ENCODE measurements at places on chromosomes 3 and 15.
A peak's percentile ranks its signal among the peaks of the same experiment; 100 is the strongest.

GRCh38 chr3:144273601-144274000 is 302.0 kb downstream of the DIPK2A start:
- no peak for DNase-seq

GRCh38 chr3:100254168-100254777 is 6.5 kb upstream of the TBC1D23 start:
- peak; percentile 48 for DNase-seq

GRCh38 chr3:159872374-159873109 is 116.1 kb upstream of the IL12A start:
- DNase-seq, result no peak

- no peak for DNase-seq
Observed at GRCh38 chr15:67508407-67508806, 12.5 kb upstream of the C15orf61 start.

DNA sequence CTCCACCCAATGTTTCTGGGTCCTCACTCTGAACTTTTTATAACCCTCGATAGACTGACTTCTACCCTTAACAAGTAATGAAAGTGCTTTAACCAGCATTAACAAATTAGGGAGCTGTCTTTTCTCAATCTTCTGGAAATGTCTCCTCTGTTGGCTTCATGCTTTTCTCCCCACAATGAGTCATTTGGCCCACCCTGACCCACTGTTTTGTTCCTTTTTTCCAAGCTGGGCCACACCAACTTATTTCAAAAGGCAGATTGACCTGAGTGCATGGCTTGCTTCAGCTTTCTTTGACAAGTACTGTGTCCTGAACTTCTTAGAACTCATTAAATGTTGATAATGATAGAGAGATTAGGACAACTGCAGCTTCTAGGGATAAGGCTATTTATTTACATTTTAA is 199.6 kb upstream of the SEMA6D start:
- no peak for DNase-seq

DNA sequence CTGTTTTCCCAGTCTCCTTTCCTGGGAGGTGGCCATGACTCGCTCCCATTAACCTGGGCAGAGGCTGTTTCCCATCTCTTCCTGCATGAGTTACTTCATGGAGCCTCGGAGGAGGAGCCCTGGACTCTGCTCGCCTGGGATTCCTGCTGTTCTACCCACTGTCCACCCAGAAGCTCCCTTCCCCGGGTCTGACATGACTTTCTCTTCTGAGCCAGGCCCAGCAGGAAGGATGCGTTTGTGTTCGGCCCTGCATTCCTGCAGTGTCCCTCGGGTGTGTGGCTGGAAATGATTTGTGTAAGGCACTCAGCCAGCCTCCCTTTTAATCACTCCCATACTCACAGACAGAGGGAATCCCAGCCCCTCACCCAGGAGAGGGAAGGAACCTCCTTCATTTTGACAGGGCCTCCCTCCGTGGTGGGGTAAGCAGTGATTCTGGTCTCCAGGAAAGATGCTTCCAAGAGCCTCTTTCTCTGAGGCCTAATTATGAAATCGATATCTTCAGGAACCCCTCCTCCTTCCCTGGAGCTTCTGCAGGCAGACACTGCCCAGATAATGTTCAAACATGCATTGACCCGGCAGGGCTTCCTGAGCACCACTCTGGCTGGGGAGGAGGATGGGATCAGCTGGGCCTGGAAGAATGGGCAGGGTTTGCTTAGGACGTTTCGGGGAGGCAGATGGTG is 41.6 kb upstream of the DLG1 start:
- no peak for DNase-seq

DNA sequence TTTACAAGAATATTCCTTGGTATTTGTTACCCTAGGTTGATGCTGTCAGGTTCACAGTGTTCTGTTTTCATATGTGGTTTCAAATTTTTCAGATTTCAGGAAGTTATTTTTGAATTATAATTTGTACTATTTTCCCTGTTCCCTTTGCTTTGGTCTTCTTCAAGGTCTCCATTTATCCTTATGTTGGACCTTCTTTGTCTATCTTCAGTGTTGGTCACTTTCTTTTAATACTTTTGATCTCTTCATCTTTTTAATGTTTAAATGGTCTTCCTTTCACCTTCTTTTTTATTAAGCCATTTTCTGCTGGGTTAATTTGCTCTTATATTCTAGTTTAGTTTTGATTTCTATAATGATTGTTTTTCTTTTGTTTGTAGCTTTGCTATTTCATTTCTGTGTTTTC is 61.3 kb downstream of the KLHL25 start:
- no peak for DNase-seq

DNA sequence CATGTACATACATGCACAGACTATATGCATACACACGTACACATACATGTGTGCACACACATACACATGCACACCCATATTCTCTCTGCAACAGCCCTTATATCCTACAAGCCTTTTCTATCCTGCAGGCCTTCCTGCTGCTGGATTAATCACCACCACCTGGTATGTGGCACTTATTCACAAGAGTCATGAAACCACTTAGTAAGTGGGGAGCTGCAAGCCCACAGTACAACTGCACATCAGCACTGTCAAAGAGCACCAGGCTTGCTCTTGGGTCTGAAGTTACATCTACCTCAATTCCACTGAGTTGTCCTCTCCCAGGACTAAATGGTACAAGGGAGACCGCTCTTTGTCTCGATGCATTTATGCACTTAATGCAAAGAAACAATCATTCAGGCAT is 233.2 kb downstream of the KLF13 start:
- no peak for DNase-seq

GRCh38 chr3:95319921-95320494 is 1257.1 kb downstream of the NSUN3 start:
- DNase-seq, result no peak

GRCh38 chr3:57029383-57029782 is 31.1 kb upstream of the SPATA12 start:
- no peak for DNase-seq

DNA sequence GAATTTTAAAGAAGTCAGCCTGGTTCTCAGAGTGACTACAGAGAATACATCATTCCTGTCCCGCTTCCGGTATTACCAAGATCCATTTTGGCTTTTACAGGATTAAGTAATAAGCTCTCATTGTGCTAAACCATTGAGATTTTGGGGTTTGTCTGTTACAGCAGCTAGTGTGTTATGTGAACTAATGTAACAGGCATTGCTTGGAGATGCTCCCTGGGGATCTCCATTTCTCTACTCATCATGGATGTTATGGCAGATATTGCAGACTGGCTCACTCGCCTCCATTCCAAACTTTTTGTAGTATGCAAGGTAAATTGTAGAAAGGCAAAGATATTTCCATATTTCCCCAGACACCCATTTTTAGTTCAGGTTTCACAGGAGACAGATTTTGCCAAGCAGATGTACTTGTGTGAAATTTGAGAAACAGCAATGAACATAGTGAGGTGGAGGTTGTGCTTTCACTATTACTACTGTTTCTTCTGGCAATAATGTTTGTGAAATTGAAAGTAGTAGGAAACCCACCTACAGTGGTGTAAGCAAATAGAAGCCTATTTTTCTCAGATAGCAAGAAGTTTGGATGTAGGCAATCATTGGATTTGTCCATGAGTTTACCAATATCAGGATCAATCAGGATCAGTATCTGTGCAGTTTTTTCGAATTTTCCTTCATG is 177.1 kb upstream of the GALNT15 start:
- no peak for DNase-seq

DNA sequence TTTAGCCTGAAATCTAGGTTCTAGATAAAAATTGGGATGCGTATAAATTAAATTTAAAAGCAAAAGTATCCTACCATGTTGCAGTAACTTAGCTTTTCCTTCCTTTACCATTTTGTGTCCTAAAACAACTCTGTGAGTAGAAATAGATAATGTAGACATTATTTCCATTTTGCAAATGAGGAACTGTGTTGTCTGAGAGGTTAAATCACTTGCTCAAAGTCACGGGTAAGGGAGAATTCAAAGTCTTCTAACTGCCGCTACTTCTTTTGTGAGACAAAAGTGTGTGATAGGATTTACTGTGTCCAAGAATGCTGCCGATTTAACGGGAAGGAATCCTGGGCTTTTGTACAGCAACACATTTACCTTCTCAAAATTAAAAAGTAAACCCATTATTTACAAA is 40.7 kb downstream of the MYO1E start:
- DNase-seq, result no peak

GRCh38 chr3:195755791-195756676 is 35.3 kb downstream of the MUC20 start:
- DNase-seq, result no peak

DNA sequence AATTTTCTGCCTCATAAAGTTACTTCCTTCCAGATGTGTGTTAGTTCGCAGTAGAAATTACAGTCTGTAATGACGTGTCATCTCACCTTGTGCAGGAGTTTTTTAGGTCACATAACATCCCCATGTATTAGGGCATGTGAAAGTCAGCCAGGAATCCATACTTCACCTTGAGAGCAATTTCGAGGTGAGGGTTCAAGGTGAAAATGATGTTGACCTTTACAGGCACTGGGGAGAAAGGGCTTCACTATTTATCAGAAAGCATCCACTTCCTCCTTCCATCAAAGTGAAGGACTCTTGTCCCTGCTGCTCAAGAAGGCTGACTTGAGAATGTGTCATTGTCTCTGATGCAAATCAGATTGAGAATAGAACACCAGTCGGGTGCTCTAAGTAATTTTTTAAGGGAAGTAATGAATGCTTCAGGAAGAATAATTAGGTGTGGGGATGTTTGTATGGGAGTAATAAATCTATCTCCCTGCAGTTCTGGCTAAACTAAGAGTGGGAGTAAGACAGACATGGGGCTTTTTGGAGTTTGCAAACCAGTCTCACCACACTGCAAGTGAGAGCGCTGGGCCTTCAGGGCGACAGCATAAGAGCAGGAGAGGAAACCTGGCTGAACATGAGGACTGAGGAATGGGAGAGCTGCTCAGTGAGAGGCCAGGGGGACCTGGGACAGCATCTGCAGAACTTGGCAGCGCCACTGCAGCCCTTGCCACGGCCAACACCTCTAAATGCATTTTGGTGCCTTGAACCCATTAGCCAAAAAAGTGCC is 85.9 kb upstream of the IL12A start:
- DNase-seq, result no peak

DNA sequence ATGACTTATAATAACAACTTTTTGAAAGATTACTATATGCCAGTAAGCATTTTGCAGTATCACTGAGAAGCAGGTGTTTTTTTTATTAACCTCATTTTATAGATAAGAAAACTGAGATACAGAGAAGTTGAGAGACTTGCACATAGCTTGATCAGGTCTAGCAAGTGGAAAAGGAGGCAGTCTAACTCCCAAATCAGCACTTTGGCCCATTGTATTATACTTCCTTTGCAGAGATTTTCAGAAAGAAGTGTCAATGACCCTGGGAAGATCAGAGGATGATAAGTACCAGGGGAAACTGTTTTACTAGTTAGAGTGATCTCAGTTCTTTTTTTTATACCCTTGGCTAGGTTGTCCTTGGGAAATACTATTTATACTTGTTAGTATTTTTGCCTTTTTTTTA is 358.7 kb downstream of the SQOR start:
- no peak for DNase-seq

GRCh38 chr15:85753261-85753660 is 41.5 kb downstream of the KLHL25 start:
- no peak for DNase-seq
